ENCODE measurements at places on chromosomes 6 and 20.

- no peak for DNase-seq
Measured at GRCh38 chr20:53699906-53700305, 106.3 kb upstream of the ZNF217 start.

GRCh38 chr20:12173347-12174012 lies 255.8 kb downstream of the BTBD3 start:
- no peak for DNase-seq

DNA sequence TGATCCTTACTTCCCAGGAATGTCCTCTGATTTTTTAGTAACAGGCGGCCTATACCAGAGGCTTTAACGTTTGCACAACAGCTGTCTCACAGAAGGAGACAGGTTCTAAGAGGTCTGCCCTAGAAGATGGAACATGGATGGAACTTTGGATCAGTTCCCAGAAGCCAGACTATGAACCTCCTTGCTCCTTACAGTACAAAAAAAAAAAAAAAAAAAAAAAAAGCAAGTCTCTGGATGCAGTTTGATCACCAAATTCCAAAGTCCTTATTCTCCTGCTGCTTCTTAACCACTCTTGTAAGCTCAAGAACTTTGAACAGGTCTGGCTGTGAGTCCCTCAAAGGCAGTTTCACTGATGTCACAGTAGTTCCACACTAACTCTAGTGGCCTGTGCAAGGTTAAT lies 2.0 kb upstream of the TRMT11 start:
- no peak for DNase-seq

DNA sequence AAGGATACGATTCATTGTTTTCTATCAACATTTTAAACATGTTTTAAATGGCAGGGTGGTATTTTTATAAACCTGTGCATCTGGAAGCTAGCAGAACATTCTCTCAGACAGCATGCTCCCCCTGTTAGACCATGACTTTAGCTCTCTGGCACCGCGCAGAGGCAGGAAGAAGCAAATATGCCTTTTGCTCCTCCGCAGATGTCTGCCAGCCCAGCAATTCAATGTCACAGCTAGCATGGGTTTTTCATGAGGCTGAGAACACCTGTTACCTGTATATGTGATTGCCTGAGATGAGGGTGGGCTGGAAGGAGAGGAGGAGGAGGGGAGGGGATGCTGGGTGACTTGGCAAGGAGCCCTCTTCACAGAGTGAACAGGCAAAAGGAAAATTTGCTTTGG lies 6.7 kb downstream of the MTCH1 start:
- no peak for DNase-seq

- DNase-seq, result no peak
Measured at GRCh38 chr6:99951016-99951805, 42.8 kb downstream of the MCHR2 start.

GRCh38 chr6:139335447-139336210 lies 38.8 kb downstream of the CITED2 start:
- DNase-seq, result no peak

DNA sequence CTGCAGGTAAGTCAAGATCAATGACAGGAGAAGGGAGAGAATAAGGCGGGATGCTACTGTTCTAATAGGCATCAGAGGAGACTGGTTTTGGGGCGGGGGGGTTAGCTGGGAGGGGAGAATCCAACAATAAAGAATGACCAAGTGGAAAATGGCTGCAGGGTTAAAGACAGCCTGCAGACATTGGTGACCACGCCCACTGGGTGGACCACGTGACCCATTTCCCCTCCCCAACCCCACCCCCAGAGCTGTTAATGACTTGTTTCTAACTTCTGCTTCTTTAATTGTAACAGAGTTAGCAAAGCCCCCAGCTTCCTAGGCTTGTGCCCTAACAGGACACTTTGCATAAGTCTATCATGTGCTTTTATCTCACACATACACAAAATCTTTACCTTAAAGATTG lies 344.5 kb downstream of the KIF16B start:
- no peak for DNase-seq

DNA sequence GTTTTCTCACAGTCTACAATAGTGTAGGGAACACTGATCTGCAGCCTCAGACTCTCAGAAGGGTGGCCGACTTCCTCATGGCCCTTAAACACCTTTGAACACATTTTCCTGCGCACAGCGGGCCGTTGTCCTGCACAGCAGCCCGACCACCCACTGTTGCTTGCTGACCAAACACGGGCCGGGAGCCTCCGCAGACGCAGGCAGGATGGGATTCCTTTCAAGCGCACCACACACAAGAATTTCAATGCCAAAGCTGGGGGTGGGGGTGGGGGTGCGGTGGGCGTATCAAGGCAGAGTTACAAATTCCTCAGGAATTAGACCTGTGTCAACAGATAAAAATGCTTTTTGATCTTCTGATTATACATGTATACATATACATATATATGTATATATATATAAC lies 74.5 kb downstream of the HUS1B start:
- DNase-seq, result no peak

DNA sequence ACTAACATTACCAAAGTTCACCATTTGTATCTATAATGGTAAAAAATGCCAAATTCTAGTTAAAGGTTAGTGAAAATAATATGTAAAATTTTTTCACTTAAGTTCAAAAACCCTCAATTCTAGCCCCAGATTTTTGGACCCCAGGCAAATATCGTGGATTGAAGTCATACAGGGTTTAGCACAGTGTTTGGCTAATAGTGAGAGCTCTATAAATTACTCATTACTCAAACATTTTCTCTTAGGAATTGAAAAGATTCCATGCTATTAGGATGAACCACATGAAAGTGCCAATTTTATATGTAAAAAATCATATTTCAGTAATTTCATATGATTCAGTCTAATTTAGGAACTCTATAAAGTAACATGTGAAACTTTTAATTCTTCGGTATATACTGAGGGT lies 170.3 kb upstream of the PREP start:
- DNase-seq, result no peak

GRCh38 chr20:36624068-36624943 lies 18.7 kb downstream of the RAB5IF start:
- DNase-seq, result no peak

GRCh38 chr6:170284126-170284773 lies 6.6 kb downstream of the DLL1 start:
- no peak for DNase-seq

GRCh38 chr6:14584450-14584849 lies 466.9 kb downstream of the CD83 start:
- no peak for DNase-seq

DNA sequence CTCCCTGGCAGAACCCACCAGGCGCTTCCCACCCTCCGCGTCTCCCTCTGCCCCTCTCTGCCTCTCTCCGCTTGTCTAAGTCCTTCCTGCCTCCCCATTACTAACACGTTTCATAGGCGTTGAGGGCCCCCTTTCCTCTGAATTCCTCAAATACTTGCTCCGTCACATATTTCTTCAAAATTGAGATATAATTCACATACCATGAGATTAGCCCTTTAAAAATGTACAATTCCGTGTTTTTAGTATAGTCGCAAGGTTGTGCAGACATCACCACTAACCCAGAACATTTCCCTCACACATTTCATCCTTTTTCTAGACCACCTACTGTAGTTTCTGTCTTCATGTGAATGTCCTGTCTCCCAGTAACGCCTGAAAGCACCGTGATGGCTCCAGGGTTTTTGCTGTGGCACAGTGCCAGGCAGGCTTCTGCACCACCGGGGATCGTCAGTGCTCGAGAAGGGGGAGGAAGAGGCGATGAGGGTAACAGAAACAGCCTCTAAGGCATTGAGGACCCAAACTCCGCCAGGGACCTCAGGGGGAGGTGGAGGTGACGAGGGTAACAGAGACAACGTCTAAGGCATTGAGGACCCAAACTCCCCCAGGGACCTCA lies 141.9 kb upstream of the SNX9 start:
- no peak for DNase-seq

GRCh38 chr20:44496976-44497375 lies 21.3 kb downstream of the TTPAL start:
- peak; percentile 73 for DNase-seq

- DNase-seq, result peak; percentile 65
Measured at GRCh38 chr6:11869672-11870340, 91.2 kb upstream of the ADTRP start.

DNA sequence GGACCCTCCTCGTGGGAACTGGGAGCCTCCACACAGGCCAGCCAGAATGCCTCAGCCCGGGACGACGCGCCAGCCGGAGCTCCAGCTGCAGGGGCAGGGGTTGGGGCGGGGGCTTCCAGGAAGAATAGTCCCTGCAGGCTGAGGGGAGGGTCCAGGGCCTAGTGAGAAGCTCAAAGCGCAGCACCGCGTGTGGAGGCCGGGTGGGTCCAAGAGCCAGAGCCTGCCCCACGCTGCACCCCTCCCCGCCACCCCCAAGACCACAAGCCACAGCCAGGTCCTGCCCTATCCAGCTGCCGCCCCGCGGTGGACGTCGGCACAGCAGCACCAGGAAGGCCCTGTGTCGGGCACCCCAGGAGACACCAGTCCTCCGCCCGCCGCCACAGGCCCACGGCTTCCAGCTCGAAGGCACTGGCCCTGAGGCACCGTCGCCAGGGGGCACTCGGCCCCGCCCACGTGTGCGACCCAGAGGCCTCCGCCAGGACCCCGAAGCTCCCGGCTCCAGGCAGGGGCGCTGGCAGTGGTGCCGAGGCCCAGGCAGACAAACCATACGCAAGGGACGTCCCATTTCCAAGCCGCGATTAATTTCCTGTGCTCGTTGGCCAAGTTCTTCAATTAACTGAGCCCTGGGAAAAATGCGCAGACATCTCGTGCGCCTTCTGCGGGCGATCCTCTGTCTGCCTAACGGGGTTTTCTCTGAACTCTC lies 19.5 kb downstream of the KCNQ2 start:
- no peak for DNase-seq

DNA sequence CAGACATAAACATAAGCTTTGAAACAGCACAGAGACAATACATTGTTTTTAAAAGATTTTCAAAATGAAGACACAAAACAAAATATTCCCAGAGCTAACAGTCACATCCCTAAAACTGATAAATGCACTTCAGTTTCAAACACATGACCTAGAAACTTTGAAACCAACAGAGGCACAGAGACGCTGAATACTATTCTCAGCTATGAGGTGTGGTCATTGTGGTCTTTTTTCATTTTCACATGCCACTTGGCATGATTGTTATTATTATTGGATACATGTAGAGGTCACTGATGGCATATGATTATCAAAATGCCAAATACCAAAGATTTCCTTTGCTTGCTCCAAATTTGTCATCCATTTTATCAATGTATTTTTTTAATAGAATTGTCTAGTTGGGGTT lies 306.9 kb downstream of the QKI start:
- DNase-seq, result no peak

GRCh38 chr20:60851826-60852704 lies 400.0 kb upstream of the CDH4 start:
- DNase-seq, result no peak

- DNase-seq, result no peak
Measured at GRCh38 chr20:64176971-64177370, 12.7 kb downstream of the MYT1 start.

DNA sequence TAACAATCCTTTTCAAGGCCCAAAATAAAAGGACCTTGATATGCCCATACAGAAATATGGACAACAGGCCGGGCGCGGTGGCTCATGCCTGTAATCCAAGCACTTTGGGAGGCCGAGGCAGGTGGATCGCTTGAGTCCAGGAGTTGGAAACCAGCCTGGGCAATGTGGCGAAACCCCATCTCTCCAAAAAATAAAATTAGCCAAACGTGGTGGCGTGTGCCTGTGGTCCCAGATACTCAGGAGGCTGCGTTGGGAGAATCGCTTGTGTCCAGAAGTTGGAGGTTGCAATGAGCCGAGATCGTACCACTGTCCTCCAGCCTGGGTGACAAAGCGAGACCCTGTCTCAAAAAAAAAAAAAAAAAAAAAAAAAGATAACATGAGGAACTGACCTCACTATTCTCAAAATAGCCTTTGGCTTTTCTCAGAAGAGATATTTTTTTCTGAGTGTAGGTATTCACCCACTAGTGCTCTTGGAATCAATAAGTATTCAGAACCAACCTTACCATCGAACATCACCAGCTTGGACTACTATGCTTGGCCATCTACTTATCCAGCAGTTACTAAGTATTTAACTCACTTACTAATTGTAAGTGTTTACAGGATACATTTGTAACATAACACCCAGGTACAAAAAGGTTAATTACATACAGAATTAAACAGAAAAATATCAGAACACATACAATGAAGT lies 99.2 kb downstream of the OR2B2 start:
- DNase-seq, result no peak

- DNase-seq, result no peak
Measured at GRCh38 chr20:25007491-25008305, 15.1 kb upstream of the APMAP start.

DNA sequence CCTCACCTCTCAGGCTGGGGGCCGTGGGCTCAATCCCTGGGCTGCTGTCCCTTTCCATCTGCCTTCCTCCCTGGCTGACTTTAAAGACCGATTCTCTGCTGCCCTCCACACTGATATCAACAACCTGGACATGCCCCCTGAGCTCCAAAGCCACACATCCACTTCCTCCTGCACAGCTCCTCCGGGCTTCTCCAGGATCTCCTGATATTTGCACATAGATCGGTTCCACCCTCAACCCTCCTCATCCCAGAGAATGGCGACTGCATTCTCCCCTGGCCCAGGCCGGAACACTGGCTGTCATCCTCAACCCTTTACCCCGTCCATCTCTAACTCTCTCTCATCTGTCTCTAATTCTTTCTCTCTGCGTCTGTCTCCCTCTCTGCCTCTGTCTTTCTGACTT lies 21.0 kb upstream of the NOL4L start:
- no peak for DNase-seq

- DNase-seq, result no peak
Measured at GRCh38 chr6:138004430-138005287, 102.6 kb downstream of the PERP start.

- no peak for DNase-seq
Measured at GRCh38 chr6:106666282-106667021, 37.1 kb downstream of the QRSL1 start.

- no peak for DNase-seq
Measured at GRCh38 chr6:16836144-16836981, 75.1 kb upstream of the ATXN1 start.

DNA sequence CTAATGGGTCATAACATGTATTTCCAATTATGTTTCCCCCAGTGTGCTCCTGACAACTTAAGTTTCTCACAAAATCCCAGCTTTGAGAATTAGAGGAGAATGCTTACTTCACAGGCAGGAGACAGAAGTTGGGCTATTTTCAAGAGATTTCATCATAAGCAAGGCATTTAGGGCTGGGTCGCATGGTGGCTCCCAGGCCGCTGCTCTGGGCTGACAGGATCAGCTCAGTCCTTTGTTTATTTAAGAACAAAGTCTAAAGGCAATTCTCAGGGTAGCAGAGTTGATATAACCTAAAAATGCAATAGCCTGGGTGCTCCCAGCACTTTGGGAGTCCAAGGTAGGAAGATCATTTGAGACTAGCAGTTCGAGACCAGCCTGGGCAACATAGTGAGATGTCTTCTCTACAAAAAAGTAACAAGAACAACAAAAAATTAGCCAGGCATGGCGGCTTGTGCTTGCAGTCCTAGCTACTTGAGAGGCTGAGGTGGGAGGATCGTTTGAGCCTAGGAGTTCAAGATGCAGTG lies 10.9 kb downstream of the FOXQ1 start:
- DNase-seq, result no peak

DNA sequence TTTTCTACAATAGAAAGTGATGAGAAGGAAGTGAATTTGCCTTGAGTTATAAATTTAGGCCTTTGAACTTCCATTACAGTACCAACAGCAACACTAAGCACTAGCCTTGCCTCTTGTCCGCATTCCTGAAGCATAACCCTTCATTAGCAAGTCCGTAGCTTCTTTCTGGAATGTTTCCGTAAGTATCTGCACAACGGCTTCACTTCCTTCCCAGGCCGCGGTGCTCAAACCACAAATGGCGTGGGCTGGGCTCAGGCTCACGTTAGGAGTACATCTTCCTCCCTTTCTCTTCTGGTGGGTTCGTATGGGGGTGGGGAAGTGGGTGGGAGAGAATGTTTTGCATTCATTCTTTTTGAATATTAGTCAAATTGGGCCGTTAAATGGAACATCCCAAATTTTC lies 193.8 kb upstream of the SNX9 start:
- DNase-seq, result no peak

All from AG04450 (cell line).